Activated T-cell treated with anti-CD3 and anti-CD28 coated beads, Interleukin-2, amount 50 U/mL, for 4 hours (primary cell): ENCODE measurements at places on chromosomes 3 and 15. TPM values are rescaled to one million over a fixed set of nuclear protein-coding genes. Genes with fewer than 3 reads are reported as not detected.
A peak's percentile ranks its signal among the peaks of the same experiment; 100 is the strongest.

GRCh38 chr3:31219131-31219843 is 313.4 kb upstream of the STT3B start:
- no peak for DNase-seq

DNA sequence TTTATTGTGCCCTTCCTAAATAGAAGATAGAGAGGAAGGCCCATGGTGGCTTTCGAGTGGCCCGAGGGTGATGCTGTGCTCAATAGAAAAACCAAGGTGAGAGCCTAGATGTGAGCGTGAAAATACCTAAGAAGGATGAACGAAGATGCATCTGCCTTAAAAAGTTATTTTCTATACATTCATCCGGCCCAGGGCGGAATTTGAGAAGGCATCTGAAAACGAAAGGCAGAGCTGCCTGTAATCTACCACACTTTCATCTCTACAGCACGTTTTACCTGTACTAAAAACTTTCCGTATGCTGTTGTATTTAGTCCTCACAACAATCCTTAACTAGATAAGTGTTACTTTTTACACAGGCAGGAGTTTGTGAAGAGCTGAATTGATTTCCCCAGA is 1.4 kb downstream of the DUT start:
- no peak for DNase-seq

GRCh38 chr3:112109322-112109721 is 23.1 kb downstream of the C3orf52 start:
- DNase-seq = no peak

DNA sequence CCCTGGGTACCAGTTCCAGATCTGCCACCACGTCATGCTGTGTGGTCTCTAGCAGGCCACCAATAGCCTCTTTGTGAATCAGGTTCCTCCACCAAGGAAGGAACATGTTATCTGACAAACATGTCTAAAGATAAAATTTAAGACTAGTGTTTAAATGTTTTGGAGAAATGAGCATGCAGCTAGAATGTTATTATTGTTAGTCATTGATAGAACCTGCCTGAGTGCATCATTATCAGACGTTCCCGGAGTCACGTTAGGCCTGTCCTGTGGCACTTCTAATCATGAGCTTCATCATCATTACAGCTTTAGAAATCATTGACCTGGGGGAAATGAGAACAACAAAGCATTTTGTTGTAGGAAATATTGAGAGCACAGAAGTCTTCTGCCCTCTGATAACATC is 58.9 kb upstream of the FURIN start:
- no peak for DNase-seq

DNA sequence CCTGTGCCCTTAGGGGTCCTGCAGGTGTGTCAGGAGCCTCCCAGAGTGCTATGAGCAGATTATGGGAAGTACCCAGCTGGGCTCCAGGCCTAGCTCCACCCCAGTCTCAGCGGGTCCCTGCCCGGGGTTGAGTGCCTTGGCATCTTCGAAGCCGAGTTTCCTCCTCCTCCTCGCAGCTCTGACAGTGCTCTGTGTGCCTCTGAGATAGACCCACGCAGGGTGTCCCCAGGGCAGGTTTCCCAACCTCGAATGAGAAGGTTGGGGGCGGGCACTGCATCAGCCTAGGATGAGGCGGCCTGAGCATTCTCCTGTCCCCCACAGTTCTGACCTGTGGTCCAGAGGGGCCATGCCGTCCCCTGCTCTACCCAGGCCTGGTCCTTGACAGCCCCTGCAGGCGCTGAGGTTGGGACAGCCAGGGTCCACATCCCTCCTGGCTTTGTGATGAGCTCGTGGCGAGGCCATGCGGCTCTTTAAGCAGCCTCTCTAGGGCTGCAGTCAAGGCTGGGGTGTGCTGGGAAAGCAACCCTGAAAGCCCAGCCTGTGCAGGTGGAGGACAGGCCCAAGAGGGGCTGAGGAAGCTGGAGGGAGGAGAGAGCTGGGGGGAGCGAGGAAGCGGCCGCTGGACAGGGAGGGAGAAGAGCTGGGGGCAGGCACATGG is 20.2 kb upstream of the SKOR1 start:
- no peak for DNase-seq

- DNase-seq = no peak
Measured at GRCh38 chr3:114893361-114893760, 253.7 kb downstream of the ZBTB20 start.

GRCh38 chr3:192899540-192899982 is 18.1 kb downstream of the MB21D2 start:
- DNase-seq = no peak

- DNase-seq = peak; percentile 52
Measured at GRCh38 chr3:53044711-53045517, 959 bp downstream of the SFMBT1 start.

GRCh38 chr3:30245858-30246622 is 360.4 kb upstream of the TGFBR2 start:
- DNase-seq = no peak

- DNase-seq = no peak
Measured at GRCh38 chr15:59282515-59283337, 76.1 kb downstream of the LDHAL6B start.

DNA sequence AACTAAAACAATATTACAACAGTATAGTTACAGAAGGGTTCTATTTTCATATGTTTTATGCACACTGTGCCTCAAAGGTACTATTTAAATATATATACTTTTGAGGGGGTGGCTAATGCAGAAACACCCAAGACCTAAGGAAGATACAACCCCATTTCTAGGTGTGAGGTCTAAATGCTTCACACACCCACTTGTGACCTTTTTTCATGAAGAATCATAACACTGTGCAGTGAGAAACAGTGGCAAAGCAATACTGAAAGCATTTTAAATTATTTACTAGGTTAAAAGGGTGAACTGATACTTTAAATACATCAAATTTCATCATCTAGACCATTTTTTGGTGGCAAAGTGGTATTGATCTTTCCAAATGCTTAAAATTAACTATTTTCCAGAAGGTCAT is 67.4 kb downstream of the SATB1 start:
- DNase-seq = no peak

- no peak for DNase-seq
Measured at GRCh38 chr15:62075595-62076277, 9.0 kb downstream of the C2CD4A start.

DNA sequence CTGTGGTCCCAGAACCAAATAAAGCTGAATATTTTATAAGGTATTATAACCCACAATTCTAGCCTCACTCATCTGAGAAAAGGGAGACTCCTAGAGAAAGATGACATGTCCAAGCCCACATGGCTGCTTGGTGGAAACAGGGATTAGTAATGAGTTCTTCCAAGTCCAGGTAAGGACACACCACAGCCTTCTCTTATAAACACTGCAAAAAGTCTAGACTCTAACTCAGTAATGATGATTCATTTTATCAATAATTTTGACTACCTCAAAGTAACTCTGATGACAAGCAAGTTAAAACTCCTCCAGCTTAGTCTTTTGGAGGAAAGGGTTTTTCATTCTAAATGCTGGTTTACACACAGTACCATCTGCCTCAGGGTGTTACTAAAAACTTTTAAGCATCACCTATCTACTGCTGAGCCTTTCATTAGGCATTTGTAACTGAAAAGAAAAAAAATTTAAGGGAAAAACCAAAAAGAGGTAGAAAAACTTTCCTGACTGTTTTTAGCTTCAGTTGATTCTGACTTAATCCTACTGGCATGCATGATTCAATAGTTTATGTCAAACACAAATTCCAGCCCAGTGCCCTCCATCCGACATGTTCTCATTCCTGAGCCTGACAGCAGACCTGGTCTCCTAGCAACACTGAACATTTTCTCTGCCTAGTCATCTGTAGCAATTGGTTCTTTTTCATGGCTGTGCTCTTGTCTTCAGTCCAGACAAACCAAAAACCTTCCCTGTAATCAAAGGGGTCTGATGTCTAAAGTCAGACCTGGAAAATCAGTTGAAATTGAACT is 43.9 kb downstream of the P3H2 start:
- DNase-seq = no peak

DNA sequence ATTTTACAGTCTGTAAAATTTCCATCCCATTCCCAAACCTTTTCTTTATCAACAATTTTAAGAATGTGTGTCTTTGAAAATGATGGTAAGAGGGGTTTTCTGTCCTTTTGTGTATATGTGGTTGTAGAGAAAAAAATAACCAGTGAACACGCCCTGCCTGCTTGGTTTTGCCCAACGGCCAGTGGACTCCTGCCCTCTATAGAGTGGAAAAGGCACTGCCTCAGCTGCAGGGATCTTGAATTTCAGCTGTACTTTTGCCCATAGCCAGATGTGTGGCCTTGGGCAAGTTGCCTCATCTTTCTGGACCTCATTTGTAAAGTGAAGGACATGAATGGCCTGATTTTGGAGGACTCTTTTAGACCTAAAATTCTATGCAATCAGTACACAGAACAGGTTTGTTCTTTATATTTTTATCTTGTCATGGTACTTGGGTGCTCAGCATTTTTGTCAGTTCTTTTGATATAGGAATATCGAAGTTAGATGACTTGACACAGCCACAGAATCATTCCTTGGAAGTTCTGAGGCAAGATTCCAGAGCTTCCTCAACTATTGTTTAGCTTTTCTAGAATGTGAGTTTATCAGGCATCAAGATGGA is 81.0 kb downstream of the CLDN11 start:
- no peak for DNase-seq

DNA sequence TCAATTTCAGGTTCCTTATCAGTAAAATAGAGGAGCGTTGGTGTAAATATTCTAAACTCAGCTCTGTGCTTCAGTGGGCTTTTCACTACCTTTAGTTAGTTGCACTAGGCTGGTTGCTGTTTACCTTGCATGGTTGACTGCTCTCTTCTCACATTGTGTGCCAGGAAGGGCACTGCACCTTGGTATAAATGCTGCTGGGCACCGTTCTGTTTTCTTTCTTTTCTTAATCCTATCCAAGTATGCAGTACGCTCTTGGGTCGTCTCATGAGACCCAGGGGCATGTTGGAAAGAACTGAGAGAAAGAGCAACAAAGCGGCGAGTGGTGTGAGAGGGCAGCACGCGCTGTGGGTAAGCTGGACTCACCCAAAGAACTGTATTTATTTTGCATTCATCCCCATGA is 22.4 kb downstream of the KCNMB2 start:
- DNase-seq = no peak

GRCh38 chr15:44058126-44058525 is 136.9 kb downstream of the FRMD5 start:
- DNase-seq = no peak

DNA sequence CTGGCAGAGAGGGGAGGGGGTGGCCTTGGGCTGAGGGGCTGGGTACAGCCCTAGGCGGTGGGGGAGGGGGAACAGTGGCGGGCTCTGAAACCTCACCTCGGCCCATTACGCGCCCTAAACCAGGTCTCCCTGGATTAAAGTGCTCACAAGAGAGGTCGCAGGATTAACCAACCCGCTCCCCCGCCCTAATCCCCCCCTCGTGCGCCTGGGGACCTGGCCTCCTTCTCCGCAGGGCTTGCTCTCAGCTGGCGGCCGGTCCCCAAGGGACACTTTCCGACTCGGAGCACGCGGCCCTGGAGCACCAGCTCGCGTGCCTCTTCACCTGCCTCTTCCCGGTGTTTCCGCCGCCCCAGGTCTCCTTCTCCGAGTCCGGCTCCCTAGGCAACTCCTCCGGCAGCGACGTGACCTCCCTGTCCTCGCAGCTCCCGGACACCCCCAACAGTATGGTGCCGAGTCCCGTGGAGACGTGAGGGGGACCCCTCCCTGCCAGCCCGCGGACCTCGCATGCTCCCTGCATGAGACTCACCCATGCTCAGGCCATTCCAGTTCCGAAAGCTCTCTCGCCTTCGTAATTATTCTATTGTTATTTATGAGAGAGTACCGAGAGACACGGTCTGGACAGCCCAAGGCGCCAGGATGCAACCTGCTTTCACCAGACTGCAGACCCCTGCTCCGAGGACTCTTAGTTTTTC is 4.9 kb downstream of the ISL2 start:
- DNase-seq = no peak

DNA sequence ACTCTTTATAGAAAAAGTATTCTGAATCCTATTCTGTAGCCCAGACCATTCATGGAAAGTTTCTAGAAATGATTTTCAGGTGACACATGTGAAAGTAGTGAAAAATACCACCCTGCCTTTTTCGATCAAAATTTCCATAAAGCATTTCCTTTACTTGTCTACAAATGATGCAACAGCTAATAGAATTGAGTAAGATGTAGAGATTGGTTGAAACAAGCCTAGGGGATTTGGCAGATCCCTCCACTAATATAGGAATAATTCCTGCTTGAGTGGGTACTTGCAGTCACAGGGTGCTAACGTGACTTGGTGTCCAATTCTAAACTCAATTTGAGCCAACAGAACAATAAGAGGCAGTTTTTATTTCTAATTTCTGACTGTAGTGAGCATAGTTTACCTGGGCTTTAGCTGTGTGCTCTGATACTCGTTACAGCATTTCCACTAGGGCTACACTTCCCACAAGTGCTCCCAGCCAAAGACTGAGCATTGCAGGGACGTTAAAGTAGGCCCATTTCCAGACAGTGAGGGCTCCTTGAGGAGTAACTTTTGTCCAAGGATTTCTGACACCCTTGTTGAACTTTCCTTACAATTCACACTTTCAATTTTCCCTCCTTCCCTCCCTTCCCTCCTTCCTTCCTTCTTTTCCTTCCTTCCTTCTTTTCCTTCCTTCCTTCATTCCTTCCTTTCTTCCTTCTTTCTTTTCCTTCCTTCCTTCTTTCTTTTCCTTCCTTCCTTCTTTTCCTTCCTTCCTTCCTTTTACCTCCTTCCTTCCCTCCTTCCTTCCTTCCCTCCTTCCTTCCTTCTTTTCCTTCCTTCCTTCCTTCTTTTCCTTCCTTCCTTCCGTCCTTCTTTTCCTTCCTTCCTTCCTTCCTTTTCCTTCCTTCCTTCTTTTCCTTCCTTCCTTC is 53.9 kb upstream of the TP63 start:
- DNase-seq = no peak

GRCh38 chr3:150703299-150703755 is 393 bp downstream of the ERICH6 start:
- DNase-seq = no peak

DNA sequence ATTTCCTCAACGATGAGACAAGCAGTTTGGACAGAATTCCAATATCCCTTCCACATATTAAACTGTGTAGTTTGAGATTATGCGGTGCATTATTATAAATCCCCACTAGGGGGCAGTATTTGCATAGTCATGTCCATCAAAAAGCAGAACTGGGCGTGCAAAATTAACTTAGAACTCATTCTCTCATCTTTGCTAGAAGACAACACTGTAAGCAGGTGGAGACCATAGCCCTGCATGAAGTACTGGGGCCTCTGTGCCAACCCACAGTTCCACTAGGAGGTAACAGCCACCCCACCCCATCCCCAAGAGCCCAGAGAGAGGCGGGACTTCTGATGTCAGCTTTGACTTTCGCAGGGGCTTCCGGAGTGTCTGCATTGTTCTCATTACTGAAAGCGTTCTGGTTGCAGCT is 106.6 kb upstream of the TMC3 start:
- no peak for DNase-seq

Gene FBXW12
- not detected for total RNA-seq

Gene SEMA6D
- total RNA-seq = not detected

Gene TNNC1
- total RNA-seq = 0.46 TPM

Gene RFX7
- 17.5 TPM for total RNA-seq

Gene SLITRK3
- not detected for total RNA-seq

Gene SUSD5
- total RNA-seq = not detected

Gene TMEM207
- total RNA-seq = not detected

Gene SLC2A2
- not detected for total RNA-seq
